Effector memory CD8-positive, alpha-beta T cell (primary cell): ENCODE measurements at places on chromosomes 7 and 10.

DNA sequence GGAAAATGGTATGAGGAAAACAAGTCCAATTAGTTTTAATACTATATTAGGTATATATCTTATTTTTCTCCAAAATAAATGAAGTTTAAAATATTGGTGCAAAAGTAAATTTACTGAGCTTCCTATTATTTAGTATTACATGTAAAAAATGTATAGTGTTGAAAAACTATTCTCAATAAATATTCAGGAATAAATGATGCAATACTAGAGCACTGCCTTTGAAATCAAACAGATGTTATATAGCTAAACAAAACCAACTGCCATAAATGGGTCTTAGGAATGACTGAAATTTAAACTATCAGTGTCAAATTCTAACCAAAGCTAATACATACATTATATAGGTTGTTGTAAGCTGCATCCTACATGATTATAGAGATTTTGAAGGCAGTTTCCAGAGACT, 1434.0 kb upstream of the LRRTM3 start:
- no peak for DNase-seq

DNA sequence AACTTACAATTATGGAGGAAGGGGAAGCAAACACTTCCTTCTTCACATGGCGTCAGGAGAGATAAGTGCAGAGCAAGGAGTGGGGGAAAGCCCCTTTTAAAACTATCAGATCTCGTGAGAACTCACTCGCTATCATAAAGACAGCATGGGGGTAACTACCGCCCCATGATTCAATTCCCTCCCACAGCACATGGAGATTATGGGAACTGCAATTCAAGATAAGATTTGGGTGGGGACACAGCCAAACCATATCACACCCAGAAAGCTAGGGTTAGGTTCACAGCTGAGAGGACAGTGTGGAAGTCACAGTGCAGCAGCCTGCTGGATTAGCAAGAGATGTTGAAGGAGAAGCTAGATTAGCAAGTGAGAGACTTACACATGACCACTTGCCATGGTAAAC, 81.6 kb downstream of the CRTAC1 start:
- no peak for DNase-seq

DNA sequence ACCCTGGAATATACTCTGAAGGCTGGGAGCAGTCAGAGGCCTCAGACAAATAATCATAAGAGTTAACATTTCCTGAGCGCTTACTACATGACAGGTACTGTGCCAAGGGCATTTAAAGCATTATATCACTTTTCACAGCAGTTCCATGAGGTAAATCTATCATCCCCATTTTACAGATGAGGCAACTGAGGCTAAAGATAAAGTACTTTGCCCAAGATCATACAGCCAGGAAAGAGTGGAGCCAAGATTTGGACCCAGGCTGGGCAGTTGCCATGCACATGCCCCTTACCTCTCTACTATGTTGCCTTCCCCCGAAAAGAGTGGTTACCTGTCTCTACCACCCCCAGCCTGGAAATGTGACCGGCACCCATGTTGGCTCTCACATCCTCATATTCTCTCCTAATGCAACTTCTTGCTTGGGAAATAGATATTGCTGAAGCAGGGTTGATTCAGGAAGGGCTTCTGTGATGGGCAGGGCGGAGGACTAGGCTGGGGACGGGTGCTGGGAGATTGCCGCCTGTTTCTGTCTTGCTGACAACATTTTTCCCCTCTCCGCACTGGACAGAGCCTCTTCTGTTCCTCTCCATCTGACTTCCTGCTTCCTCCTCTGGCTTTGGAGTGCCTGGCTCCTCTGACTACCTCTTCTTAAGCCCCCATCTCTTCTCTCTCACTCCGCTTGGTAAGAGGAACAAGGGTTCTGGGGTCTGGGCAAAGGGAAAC, 13.8 kb downstream of the SMO start:
- no peak for DNase-seq

DNA sequence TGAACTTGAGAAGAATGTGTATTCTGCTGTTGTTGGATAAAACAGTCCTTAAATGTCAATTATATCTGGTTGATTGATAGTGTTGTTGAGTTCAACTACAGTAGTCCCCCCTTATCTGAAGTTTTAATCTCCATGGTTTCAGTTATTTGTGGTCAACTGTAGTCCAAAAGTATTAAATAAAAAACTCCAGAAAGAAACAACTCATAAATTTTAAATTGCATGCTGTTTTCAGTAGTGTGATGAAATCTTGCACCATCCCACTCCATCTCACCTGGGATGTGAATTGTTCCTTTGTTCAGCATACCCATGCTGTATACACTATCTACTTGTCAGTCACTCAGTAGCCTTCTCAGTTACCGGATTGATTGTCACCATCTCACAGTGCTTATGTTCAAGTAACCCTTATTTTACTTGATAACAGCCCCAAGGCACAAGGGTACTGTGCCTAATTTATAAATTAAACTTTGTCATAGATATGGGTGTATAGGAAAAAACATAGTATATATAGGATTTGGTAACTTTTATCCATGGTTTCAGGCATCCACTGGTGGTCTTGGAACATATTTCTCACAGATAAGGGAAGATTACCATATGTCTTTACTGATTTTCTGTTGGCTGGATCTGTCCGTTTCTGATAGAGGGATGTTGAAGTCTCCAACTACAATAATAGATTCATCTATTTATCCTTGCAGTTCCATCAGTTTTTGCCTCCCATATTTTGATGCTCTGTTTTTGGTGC, 57.1 kb downstream of the AOAH start:
- DNase-seq: no peak

GRCh38 chr7:157003756-157004520, 6.5 kb downstream of the MNX1 start:
- no peak for DNase-seq

DNA sequence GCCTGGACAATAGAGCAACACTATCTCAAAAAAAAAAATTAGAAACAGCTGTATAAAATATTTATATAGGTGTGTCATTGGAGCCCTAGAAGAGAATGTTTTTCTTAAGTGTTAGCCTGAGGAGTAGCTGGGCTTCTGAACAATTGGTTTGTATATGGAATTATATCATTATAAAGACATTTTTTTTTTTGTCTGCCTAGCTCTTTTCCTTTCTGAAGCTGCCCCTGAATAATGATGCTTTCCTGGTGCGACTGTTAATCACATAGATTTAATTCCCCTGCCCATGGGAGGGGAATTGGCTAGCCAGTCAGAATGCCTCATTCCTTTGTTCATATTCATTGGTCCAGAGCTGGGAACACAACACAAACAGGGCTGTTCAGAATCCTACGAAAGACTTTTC, 13.9 kb upstream of the ABCC2 start:
- DNase-seq: no peak
